ENCODE measurements at places on chromosomes 3 and 15. TPM values are rescaled to one million over a fixed set of nuclear protein-coding genes. Genes with fewer than 3 reads are reported as not detected.
A peak's percentile ranks its signal among the peaks of the same experiment; 100 is the strongest.

DNA sequence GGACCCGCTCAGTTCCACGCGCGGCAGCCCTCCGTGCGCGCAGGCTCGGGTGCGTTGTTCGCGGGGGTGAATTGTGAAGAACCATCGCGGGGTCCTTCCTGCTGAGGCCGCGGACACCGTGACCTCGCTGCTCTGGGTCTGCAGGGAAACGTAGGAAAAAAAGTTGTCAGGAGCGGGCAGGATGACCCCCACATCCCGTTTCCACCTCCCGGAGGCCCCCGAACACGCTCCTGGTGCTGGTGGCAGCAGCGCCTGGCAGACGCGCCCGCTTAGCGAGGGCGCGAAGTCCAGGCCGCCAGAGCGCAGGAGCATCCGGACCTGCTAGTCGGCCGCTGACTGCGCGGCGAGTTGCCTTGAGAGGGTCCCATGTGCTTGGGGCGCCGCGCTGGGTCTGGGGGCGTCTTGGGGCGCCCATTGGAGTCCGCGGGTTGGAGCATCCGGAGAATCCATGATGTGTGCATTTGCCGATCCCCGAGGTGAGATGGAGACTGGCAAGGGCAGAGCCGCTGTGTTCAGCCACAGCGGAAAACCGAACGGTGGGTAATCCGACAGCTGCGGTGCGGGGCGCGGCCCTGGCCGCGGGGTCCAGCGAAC lies 520 bp downstream of the GREM1 start:
- no peak for DNase-seq

The FMN1 gene
- total RNA-seq = 4.5 TPM

The SELENOT gene
- total RNA-seq = 70.3 TPM

DNA sequence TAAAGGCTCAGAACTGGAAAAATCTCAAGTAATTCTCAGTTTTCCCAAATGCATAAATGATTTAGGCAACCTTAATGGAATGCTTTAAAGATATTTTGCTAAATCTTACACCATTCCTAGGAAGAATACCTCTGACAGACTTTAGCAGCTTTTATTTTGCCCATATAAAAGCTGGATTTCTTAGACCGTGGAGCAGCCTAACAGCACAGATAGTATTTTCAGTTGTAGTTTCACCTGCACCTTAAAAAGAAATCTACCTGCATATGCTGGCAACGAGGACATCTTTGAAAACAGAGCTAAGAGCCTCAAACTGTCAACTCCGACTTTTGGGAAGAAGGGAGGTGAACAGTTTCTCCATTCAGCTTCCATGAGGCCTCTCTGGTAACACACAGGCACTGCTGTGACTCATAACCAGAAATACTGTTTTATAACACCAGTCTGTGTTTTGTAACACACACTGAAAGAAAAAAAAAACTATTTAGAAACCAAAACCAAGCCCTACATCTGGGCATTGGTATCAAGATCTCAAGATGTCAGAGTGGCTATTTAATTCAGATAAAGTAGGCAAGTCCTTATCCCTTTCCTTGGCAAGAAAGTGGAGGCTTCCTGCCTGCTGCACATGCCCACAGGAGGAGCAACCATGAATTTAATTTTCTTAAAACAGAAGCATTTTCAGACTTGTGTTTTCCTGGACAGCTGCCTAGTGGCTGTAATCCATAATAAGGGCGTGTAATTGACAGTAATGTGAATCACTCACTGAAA lies 181.5 kb upstream of the ICE2 start:
- no peak for DNase-seq

DNA sequence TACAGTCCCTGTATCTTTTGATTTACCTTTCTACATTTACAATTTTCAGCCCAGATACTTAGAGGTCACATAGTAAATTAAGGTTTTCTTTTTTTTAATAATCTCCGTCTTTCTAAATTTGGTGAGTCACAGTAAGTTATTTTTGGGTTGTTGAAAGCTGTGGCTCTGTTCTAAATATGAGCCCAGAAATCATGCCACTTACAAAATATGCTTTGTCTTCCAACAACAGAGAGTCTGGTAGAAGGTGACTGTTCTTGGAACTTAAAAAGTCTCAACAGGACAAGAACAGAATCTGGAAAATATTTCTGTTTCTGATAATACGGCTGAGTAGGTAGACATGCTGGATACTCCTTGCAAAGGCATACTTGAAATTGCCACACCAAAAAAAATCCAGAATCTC lies 16.0 kb downstream of the GOLGA8S start:
- DNase-seq = no peak

GRCh38 chr3:8520816-8521403 lies 19.3 kb downstream of the LMCD1 start:
- no peak for DNase-seq

The KLHL40 gene
- 0.22 TPM for total RNA-seq

- DNase-seq = peak; percentile 79
Measured at GRCh38 chr3:136343873-136344555, 93.9 kb downstream of the PCCB start.

The CALML4 gene
- total RNA-seq = 0.91 TPM

The SAMMSON gene
- total RNA-seq = not detected

- DNase-seq = no peak
Measured at GRCh38 chr3:63976161-63976871, 47.0 kb downstream of the PSMD6 start.

The ACOX2 gene
- 37.2 TPM for total RNA-seq

The STAG1 gene
- total RNA-seq = 18.4 TPM

DNA sequence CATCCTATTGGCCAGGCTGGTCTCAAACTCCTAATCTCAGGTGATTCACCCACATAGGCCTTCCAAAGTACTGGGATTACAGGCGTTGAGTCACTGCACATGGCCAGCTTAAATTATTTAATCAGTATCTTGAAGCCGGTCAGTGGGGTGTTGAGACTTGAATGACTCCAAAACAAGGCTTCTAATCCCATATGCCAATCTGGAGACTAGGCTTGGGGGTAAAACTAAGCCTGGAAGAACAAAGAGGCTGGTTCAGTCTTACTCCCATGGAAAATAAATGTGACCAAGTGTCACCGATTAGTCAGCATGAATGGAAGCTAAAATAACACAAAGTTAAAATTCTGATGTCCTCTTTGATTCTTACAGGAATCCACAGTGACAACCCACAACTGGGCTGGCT lies 509.1 kb downstream of the FOXP1 start:
- DNase-seq = no peak

GRCh38 chr3:155741101-155741500 lies 3.8 kb downstream of the PLCH1 start:
- no peak for DNase-seq

GRCh38 chr3:88031642-88032077 lies 27.1 kb downstream of the CGGBP1 start:
- DNase-seq = no peak

GRCh38 chr15:27361438-27361837 lies 390.5 kb downstream of the GABRG3 start:
- DNase-seq = no peak

Data from left ventricle myocardium inferior (tissue), 1 donor.